ENCODE measurements at places on chromosomes 7 and 10.
A peak's percentile ranks its signal among the peaks of the same experiment; 100 is the strongest.

DNA sequence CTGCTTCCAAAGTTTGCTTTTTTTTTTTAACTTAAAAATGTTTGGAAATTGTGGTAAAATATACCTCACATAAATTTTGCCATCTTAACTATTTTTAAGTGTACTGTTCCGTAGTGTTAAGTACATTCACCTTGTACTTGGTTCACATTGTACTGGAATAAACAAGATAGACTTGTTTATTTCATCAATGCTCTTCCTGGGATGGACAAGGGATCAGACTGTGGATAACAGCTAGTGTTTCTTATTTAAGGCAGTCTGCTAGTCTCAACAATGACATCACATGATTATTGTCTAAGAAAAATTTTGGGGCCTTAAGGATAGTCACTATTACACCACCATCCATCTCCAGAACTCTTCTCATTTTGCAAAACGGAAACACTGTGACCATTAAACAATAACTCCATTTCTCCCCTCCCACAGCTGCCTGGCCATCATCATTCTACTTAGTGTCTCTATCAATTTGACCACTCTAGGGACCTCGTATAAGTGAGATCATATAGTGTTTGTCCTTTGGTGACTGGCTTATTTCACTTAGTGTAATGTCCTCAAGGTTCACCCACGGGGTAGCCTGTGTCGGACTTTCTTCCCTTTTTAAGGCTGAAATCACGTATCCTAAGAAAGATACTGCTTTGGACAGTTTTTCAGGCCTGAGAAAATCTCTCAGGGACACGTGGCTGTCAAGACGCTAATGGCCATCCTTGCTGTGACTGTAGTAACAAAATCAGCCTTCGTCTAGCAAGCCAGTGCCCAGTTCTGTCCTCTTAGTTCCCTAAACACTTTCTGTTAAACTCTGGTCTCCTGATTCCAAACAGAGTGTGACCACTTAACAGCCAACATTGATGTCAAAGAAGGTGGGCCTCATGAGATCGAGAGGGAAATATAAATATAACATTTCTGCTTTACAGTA, 305.2 kb downstream of the FRMD4A start:
- no peaks in the 10 kb centered on the region for H3K36me3 ChIP-seq
- H3K27ac ChIP-seq: no peak overlapping the region

- H3K27ac ChIP-seq: peak overlapping the region; percentile 91
- H3K27me3 ChIP-seq: no peaks in the 10 kb centered on the region
- peaks cover 33% of the 10 kb centered on the region for H3K4me1 ChIP-seq
- no peak overlapping the region for H3K4me3 ChIP-seq
- DNase-seq: peak; percentile 97
- no peaks in the 10 kb centered on the region for H3K36me3 ChIP-seq
Measured at GRCh38 chr7:95608359-95609173, 12.2 kb upstream of the PDK4 start.

DNA sequence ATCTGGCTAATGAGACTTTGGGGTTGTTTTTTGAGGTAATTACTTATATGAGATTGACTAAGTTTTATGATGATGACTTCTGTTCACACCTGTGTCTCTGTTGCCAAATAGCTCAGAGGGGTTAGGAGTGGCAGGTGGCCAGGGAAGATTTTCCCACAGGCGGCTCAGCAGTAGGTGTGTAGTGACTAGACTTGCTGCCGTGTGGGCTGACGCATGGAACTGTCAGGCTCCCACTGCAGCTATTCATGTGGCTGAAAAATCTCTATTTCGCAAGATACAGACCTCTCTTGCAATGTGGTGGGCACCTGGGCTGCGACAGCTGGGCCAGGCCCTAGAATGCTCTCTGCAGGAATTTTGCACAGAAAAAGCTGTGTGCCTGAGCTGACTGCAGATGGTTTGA, 1.4 kb downstream of the CPA4 start:
- H3K4me3 ChIP-seq: no peak overlapping the region
- no peak overlapping the region for H3K27ac ChIP-seq
- no peak for DNase-seq
- H3K4me1 ChIP-seq: no peaks in the 10 kb centered on the region

DNA sequence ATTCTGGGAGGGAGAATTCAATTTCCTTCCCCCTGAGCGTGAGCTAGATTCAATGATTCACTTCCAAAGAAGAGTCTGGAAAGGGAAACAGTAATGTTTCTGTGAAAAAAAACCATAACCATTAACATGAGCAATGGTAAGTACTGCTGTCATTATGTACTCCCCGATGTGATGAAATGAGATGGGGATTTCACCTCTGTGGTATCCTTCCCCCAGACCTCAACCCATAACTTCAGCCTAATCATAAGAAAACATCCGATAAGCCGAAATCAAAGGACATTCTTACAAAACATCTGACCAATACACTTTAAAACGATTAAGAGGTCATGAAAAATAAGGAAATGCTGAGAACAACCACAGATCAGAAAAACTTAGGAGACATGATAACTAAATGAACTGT, 27.2 kb downstream of the EZH2 start:
- no peak overlapping the region for H3K4me3 ChIP-seq
- no peak for DNase-seq
- no peaks in the 10 kb centered on the region for H3K36me3 ChIP-seq
- no peaks in the 10 kb centered on the region for H3K27me3 ChIP-seq
- peaks cover 2% of the 10 kb centered on the region for H3K4me1 ChIP-seq
- H3K27ac ChIP-seq: no peak overlapping the region

GRCh38 chr7:74498996-74499834, 45.5 kb downstream of the GTF2IRD1 start:
- H3K4me1 ChIP-seq: peaks cover 16% of the 10 kb centered on the region
- no peak for DNase-seq
- H3K27ac ChIP-seq: no peak overlapping the region
- H3K27me3 ChIP-seq: no peaks in the 10 kb centered on the region
- H3K36me3 ChIP-seq: no peaks in the 10 kb centered on the region
- H3K4me3 ChIP-seq: no peak overlapping the region

- no peaks in the 10 kb centered on the region for H3K27me3 ChIP-seq
- peak; percentile 10 for DNase-seq
- H3K36me3 ChIP-seq: no peaks in the 10 kb centered on the region
- H3K4me3 ChIP-seq: no peak overlapping the region
- H3K4me1 ChIP-seq: no peaks in the 10 kb centered on the region
- no peak overlapping the region for H3K27ac ChIP-seq
Measured at GRCh38 chr10:48508791-48509772, 95.8 kb downstream of the ARHGAP22 start.

GRCh38 chr10:119348516-119349240, 141.3 kb downstream of the GRK5 start:
- peaks cover 4% of the 10 kb centered on the region for H3K36me3 ChIP-seq
- H3K27me3 ChIP-seq: no peaks in the 10 kb centered on the region
- H3K4me3 ChIP-seq: no peak overlapping the region
- peak; percentile 85 for DNase-seq

DNA sequence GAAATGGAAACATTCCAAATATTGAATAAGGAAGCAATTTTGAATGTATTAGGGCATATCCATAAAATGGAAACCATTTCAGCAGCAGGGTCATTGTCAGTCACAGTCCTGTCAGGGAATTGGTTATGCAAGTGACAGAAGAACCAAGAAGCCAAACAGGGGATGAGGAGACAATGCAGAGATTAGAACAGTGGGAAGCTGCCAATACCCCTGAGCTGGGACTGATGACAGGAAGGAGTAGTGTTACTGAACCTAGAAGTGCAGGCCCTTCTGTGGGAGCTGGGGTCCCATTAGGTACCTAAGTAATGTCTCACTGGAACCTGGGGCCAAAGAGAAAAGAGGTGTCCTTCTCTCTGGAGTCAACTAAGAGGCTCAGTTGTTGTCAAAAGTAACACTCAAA, 37.6 kb upstream of the NPSR1 start:
- no peaks in the 10 kb centered on the region for H3K27me3 ChIP-seq
- no peak overlapping the region for H3K27ac ChIP-seq
- DNase-seq: no peak

GRCh38 chr10:98035599-98035998, 5.2 kb upstream of the CRTAC1 start:
- no peak overlapping the region for H3K4me3 ChIP-seq
- H3K27me3 ChIP-seq: peaks cover 3% of the 10 kb centered on the region
- no peaks in the 10 kb centered on the region for H3K4me1 ChIP-seq
